CD4-positive, alpha-beta T cell treated with Interleukin-2 at 100 ng/mL for 4 hours (primary cell): ENCODE measurements at places on chromosomes 12 and 14.

- no peak for DNase-seq
These were observed 368.7 kb downstream of the NELL2 start for GRCh38 chr12:44507461-44507860.

DNA sequence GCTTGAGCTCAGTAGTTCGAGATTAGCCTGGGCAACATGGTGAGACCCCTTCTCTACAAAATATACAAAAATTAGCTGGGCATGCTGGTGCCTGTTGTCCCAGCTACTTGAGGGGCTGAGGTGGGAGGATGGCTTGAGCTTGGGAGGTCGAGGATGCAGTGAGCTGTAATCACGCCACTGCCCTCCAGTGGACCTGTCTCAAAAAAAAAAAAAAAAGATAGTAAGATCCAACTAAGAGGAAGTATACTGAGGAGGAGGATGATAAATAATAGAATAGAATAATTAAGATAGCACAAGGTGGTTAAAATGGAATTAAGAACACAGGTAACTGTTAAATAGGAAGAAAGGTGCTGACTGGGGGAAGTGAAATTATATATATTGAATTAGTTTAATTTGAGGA, 37.0 kb upstream of the BAZ1A start:
- no peak for DNase-seq

DNA sequence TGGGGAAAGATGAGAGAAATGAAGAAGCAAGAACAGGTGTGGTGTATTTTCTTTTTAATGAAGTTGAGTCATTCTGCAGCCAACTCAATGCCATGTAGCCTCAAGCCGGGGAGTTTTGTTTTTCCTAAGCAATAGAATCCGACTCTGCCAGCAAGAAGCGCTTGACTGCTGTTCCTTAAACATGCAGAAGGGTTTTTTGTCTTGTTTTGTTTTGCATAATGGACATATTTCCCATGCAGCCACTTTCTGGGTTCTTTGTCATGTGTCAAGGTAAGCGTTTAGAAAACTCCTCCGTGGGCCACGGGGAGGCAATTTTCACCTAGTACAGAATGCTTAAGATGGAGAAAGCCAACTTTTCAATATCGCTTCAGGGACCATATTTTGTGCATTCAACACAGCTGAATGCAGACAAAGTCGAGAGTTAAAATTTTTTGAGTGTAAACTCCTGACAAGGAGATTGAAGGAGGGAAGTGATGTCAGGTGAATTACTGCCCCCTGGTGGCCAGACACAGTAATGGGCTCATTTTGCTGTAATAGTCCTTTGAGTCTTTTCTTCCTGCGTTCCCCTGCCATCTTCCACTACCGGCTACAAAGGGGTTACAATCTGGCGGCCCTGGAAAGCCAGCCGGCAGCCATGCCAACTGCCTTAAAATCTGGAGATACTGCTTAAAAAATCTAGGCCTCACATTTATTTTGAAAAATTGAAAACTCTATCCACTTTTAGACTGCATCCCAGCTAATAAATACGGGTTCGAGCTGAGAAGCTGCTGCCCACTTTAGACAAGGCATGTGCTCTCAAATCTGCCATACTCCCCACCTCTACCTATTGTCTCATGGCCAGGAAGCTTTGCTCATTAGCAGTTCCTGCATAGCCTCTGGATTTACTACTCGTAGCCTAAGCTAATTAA, 3.2 kb upstream of the FICD start:
- peak; percentile 80 for DNase-seq

DNA sequence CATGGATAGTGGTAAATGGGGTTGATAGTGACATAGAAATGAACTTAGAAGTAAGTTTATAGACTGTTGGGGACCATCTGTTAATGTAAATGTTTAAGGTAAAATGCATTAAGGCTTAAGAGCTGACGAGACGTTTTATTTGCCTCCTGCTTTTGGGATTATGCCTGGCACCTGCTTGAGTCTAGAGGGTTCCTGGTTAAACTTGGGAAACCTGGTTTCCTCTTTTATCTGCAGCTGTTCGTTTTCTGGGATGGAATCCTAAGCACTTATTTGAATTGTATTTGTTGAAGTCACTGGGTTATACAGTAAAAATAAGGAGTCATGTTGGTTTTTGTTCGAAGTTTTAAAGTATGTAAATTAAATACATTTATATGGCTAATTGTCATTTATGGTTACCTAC, 914.7 kb downstream of the NRXN3 start:
- DNase-seq, result no peak

DNA sequence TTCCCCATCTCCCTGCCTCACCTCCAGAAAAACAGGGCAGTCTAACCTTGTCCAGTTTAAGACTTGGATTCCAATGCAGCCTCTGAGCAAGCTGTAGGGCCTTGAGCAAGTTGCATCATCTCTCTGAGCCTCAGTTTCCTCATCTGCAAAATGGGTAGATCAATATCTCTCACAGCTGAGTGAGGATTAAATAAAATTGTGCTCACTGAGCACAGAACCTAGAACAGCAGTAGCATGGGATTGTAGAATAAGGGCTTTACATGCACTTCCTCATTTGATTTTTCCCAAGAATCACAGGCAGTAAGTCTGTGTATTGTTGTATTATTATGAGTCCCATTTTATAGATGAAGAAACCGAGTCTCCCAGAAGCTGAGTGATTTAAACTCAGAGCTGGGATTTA, 2.0 kb downstream of the DTX1 start:
- DNase-seq, result no peak
